BJ (cell line): ENCODE measurements at places on chromosomes 11 and 22.

DNA sequence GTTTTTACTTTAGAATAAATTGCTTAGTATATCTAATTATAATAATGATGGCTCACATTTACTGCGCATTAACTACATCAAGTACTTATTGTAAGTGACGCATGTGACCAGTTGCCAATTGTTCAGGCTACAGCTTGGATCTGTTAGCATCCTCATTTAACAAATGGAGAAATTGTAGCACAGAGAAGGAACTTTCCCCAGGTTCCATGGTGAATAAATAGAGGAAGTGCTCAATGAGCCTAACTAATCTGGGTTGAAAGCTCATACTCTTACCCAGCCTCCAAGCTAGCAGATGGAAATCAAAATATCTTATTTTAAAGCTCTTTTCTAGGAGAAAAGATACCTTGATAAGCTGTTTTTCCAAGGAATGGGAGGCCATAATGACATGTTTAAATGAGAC is 19.8 kb downstream of the MMP27 start:
- DNase-seq, result no peak

DNA sequence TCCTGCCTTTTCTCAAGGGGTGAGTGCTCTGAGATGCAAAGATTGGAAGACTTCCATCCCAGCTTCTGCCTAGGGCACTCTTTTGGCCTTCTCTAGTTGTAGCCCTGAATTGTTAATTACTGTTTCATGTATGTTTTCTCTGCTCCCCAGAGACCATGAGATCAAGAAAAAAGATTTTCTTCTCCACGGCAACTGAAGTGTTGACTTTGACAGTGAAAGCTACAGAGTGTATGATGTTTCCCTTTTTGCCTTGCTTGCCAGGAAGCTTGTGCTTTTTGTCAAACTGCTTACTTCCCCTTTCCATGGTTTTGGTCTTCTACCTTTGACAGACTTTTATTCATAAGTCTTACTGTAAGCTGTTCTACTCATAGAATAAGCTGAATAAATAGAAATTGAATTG is 23.3 kb upstream of the EIF3D start:
- DNase-seq, result no peak

- DNase-seq, result no peak
Observed at GRCh38 chr22:43890901-43891331, 897 bp downstream of the PNPLA5 start.

DNA sequence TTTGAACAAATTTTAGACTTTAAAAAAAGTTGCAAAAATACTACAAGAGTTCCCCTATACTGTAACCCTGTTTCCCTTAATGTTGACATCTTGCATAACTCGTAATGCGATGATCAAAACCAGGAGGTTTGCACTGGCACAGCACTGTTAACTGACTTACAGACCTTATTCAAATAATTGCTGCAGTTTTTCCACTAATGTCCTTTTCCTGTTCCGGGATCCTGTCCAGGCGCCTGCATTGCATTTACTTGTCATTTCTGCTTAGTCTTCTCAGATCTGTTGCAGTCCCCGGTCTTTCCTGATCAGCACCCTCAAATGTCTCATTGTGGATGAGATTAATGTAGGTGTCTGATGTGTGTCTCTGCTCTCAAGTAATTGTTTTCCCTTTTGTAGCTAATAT is 32.0 kb downstream of the APLP2 start:
- DNase-seq, result no peak

DNA sequence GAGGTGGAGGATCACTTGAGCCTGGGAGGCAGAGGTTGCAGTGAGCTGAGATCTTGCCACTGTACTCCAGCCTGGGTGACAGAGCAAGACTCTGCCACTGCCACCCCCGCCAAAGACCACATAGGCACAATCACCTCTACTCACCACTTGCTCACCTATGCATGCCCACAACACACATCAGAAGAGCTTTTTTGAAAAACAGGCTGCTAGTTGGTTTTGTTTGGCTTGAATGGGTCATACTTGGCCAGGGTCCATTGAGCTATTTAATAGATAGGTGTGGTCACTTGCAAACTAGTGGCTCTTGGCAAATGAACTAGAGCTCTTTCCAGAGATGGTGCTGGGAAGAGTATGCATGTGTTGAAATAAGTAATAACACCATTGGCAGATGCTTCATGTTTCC is 80.1 kb downstream of the EMSY start:
- DNase-seq, result peak; percentile 50

DNA sequence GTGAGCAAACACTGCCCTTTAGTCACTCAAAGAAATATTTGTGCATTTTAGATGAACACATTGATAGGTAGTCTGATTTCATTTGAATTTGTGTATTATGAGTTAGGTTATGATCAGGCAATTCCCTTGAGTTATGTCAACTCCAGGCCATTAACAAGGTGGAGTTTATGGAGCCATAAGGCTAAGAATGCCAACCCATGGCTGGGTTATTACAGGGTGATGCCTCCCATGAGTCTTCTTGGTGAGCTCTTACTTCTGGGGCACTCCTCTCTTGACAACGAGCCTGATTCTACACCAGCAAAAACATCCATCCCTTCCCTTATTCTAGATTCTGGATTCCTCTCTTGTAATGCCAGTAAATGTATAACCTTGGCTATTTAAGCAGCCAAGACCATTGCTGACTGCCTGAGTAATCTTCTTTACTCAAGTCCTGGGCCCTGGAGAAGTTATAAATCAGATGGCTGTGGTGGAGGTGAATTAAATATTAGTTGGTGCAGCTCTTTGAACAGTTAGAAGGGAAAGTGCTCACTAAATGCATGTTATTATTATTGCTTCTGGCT is 645.7 kb upstream of the TENM4 start:
- no peak for DNase-seq

GRCh38 chr11:17736930-17737817 is 2.6 kb downstream of the KCNC1 start:
- no peak for DNase-seq

DNA sequence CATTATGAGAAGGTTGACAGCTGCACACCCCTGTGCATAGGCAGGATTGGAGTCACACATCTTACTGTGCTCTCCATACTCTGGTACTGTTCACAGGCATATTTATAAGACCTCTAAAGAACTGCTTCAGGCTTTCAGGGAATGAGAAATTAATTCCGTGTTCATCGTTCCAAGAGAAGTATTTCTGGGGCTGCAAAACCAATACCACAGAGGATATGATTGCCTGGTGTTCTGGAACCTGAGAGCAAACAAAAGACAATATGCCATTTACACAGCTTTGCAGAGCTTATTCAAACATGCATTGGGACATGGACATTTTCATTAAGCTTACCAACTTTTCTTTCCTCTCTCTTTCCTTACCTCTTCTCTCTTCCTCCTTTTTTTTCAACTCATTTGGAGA is 388.7 kb downstream of the NTM start:
- DNase-seq, result no peak

DNA sequence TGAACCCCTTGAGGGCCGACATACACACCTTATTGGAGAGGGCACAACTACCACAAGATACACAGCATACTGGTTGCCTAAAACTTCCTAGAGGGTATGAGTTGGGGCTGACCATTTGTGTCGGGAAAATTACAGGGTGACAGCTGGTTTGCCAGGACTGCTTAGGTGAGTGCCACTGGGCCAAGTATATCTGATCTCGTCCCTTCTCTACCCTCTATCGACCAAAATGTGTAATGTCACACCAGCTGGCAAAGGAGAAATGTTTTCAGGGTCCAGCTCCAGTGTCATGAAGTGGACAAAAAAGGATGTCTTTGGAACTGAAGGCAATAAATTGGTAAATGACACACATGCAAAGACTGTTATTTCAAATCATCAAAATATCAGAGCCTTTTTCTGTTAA is 126.1 kb downstream of the PGR start:
- no peak for DNase-seq

- no peak for DNase-seq
Observed at GRCh38 chr11:78234006-78234405, 45.3 kb downstream of the USP35 start.

GRCh38 chr11:120867024-120867423 is 156.9 kb upstream of the TBCEL start:
- no peak for DNase-seq

DNA sequence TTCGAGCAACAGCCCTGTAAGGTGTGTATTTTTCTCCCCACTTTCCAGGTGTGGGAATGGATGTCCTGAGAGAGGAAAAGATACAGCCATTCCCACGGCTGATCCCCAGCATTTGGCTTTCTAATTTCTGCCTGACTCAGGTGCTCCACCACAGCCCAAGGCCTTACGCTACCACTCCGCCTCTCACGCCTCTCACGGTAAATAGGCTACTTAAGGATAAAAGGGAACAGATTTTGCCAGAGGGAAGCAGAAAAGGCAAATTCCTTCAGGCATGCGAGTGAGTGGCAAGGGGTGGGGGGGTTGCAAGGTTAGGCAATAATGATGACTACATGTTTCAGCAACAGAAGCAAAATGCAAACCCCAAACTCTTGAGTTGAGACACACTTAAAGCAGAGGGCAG is 9.2 kb downstream of the PVALB start:
- DNase-seq, result no peak

DNA sequence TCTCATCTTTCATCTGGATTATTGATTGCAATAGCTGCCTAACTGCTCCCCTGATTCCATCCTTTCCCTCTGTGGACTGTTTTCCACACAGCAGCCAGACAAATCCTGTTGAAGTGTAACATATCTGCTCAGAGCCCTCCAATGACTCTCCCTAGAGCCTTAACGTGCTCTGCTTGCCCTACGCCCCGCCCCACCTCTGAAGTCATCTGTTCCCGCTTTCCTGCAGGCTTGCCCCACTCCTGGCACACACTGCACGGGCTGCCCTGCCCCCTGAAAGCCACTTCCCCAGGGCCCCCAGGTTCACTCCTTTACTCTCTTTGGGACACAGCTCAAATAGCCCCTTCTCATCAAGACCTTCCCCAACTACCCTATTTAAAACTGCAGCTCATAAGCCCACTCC is 59.5 kb downstream of the NECTIN1 start:
- no peak for DNase-seq

DNA sequence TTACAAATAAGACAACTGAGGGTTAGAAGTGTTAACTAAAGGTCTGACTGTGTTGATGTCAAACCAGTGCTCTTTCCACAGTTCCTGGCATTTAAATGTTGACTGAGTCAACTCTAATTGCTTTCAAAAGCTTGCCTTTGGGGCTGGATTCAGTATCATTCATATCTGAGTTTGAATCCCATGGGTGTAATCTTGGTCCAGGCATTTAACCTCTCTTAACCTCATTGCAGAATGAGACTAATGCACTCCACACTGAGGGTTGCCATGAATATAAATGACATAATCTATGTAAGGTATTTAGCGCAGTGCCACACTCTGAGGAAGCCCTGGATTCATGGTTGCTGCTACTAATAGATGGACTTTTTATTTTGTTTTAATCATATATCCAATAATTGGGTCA is 274.3 kb downstream of the DDX10 start:
- no peak for DNase-seq

GRCh38 chr22:50102946-50103345 is 13.1 kb downstream of the MOV10L1 start:
- no peak for DNase-seq

DNA sequence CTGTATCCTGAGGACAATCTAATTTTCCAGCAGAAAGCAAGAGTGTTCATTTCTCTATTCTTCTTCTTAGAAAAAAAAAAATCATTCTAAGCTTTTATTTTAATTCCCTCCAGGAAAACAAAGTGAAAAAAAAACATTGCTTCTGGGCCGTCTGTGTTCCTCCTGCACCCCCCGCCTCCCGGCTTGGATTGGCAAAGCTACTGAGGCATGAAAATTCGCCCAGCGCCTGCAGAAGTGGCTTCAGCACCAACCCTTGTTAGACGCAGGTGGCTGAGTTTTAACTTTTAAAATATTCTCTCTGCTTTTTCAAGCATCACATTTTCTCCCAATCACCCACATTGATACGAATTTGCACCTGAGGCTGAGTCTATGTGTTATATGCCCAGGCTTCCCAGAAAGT is 401.6 kb downstream of the BRD1 start:
- no peak for DNase-seq

- DNase-seq, result no peak
Observed at GRCh38 chr11:59943997-59944714, 5.9 kb downstream of the OOSP1 start.

DNA sequence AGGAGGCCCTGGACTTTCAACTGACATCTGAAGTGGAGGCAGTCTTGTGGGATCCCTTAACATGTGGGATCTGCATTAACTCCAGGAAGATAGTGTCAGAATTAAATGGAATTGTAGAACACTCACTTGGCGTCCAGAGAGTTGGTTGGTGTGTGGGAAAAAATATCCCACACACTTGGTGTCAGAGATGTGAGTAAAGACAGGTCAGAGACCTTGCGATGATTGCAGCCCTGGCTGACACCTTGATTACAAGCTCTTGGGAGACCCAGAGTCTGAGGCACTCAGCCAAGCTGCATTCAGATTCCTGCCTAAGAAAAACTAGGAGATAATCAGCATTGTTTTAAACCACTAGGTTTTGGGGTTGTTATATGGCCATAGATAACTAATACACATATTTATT is 7.2 kb upstream of the TPCN2 start:
- DNase-seq, result no peak

DNA sequence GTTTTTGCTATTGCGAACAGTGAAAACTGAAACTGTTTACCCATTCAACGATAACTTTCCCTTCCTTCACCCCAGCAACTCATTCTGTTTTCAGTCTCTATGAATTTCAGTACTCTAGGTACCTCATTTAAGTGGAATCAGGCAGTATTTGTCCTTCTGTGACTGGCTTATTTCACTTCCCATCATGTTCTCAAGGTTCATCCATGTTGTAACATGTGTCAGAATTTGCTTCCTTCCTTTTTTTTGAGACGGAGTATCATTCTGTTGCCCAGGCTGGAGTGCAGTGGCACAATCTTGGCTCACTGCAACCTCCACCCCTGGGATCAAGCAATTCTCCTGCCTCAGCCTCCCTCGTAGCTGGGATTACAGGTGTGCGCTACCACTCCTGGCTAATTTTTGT is 23.7 kb downstream of the HTR3B start:
- DNase-seq, result no peak

GRCh38 chr11:19176629-19177186 is 25.1 kb downstream of the CSRP3 start:
- DNase-seq, result no peak

GRCh38 chr11:124612045-124612444 is 817 bp downstream of the PANX3 start:
- no peak for DNase-seq

GRCh38 chr11:121556937-121557336 is 104.2 kb upstream of the SORL1-AS1 start:
- no peak for DNase-seq

GRCh38 chr11:19276859-19277808 is 36.4 kb upstream of the E2F8 start:
- DNase-seq, result no peak

- DNase-seq, result no peak
Observed at GRCh38 chr11:126400479-126400878, 45.0 kb downstream of the ST3GAL4 start.
